ENCODE measurements at places on chromosomes 3 and 15.
A peak's percentile ranks its signal among the peaks of the same experiment; 100 is the strongest.

DNA sequence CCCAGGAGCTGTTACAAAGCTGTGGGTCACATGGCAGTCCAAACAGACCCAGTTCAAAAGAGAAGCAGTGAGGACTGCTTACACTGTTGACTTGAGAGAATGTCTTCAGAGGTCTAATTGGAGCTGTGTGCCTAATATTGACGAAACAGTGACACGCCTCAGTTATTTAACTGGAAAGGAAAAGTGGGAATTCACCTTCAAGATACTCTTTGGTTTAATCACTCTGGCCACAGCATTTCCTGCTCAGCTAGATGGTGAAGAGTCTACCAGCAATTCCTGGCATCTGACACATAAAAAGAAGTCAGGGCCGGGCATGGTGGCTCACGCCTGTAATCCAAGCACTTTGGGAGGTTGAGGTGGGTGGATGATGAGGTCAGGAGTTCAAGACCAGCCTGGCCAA lies 326.4 kb downstream of the SV2B start:
- no peak for DNase-seq

- no peak for DNase-seq
Observed at GRCh38 chr3:65483480-65483879, 555.2 kb downstream of the MAGI1 start.

- DNase-seq = peak; percentile 71
Observed at GRCh38 chr15:75452364-75452864, 924 bp upstream of the SIN3A start.

DNA sequence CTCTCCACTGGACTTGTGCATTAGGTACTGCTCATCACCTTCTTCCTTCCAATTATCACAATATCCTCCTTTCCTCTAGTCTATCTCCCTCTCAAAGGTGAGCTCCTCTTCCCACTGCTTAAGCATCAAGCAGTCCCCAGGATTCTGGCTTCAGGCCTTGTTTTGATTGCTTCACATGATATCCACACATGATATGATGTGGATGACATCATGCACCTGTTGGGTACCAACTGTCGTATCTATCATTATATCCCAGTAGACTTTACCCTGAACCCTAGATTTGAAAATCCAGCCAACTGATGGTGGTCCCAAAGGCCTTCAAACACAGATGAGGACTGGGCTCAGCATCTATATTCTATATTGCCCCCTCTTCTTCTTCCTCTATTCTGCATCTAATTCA lies 104.9 kb downstream of the MFSD1 start:
- DNase-seq = no peak

DNA sequence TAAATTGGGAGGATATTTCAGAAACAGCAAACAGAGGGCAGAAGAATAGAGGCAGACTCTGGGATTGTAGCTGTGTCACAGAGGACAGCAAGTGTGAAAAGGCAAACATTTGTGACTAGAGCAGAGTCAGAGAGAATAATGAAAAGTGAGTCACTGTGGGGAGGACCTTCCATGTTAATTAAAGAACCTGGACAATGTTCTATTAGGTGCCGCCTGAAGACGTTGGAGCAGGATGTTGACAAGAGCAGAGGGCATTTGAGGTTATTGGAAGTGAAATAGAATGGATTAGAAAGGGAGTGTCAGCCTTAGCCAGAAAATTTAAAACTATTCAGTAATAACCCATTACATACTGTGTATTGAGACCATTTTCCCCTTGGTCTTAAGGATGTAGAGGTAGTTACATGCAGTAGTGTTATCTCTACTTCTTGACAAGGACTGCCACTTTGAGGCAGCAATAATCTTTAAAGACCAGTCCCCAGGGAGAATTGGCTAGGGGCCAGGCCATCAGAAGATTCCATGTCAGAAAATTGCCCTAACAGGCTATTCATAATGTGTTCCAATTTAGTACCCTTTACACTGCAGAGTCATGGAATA lies 5.8 kb downstream of the ACKR2 start:
- no peak for DNase-seq

GRCh38 chr15:42239528-42240182 lies 31.6 kb upstream of the VPS39 start:
- no peak for DNase-seq

GRCh38 chr3:146425341-146425740 lies 44.0 kb downstream of the PLSCR2 start:
- no peak for DNase-seq

GRCh38 chr3:154849408-154849807 lies 230.7 kb upstream of the MME start:
- no peak for DNase-seq

- DNase-seq = no peak
Observed at GRCh38 chr3:4270720-4271119, 32.4 kb upstream of the SETMAR start.

DNA sequence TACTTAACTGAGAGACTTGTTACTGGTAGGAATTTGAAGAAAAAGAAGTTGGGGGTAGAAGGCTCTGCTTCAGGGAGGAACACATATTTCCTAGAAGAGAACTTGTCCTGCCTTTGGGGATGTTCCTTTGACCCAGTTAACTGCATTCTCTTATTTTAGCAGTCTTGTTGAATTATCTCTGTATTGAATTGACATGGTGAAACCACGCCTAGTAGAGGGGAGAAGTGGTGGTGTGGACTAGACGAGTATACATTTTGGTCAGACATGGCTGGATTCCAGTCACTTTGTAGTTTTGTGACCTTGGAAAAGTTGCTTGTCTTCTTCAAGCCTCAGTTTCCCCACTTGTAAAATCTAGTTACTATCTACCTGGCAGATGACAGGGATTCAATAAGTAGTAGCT lies 87.8 kb downstream of the FNDC3B start:
- no peak for DNase-seq

- no peak for DNase-seq
Observed at GRCh38 chr3:138725116-138725515, 109.6 kb downstream of the PIK3CB start.

DNA sequence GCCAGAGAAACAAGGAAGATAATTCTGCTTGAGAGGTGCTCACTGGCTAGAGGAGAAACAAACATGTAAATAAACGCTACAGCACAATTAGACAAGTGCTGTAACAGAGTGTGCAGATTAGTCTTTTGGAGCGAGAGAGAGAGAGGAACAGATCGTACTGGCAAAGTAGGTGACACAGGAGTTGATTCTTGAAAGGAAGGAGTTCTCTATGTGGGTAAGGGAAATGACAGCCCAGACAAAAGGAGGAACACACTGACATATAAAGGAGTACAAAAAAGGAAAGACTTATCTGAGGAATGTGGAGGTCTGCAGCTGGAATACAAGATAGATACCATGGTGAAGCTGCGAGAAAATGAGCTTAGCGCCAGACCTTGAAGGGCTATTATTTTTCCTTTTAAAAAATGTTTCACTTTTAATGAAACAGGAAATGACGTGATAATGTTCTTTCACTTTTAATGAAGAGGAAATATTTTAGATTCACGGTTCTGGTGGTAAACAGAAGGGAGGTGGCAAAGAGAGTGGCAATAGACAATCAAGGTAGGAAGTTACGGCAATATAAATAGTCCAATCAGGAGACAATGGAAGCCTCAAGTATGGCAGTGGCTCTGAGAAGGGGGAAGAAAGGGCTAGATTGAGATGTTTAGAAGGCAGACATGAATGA lies 202.9 kb downstream of the VPS13C start:
- no peak for DNase-seq

DNA sequence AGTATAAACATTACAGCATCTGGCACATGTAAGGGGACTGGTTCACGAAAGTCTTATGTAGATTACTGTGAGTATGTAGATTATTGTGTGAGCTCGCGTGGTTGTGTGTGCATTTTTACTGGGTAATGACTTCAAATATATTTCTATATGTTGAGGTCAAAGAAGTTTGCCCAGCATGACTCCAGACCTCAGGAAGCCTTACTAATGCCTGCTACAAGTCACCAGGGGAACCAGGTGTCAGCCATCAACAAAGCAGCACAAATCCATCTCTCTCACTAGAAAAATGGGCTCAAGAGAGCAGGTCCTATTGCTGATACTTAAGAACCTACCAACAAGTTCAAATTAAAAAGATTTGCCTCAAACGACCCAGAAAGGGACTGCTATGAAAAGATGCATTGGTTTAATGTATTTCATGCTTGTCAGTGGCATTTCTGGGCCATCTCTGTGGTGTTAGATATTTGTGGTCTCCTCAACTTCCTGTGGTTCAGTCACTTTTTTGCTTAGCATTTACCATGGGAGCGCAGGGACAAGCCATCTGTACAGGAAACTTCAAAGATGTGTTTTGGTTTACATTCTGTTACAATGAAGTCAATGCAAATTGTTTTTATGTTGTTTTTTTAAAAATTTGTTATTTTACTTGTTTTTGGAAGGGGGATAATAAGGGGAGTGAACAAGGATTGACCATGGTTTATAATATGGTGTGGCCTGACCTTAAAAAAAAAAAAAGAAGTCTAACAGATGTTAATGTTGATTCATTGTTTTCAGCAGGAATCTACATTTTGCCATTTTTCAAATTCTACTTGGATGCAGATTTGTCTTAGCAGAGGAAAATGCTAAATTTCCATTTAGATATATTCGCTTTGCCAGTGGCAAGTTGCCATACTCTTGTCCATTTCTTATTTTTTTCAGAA lies 172.1 kb upstream of the ADAMTS9 start:
- DNase-seq = peak; percentile 29

DNA sequence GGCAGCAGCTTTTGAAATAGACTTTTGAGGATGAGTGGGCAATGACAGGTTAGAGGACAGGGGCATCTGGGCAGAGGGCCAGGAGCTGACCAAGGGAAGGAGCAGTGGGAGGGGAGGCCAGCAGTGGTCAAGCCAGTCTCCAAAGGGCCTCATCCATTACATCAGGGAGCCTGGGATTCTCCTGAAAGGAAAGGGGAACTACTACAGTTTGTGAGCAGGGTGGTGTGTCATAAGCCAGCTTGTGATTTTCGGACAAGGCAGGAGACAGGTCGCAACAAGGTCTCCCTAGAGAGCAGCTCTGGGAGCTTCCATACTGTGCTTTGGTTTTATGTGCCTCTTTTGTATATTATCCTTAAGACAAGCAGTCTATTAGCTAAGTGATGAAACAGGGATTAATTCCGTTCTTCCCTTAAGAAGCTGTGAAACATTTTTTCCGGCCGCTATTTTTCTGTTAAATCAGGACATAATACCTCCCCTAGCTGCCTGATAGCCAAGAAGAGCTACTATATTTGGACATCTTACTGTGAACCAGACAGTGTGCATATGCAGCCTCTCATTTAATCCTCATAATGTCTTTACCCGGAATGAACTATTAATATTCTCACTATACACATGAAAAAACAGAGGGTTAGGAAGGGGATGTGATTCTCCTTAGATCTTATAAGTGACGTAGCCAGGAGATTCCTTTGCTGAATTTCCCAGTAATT lies 46.4 kb downstream of the C2CD4B start:
- DNase-seq = peak; percentile 37

DNA sequence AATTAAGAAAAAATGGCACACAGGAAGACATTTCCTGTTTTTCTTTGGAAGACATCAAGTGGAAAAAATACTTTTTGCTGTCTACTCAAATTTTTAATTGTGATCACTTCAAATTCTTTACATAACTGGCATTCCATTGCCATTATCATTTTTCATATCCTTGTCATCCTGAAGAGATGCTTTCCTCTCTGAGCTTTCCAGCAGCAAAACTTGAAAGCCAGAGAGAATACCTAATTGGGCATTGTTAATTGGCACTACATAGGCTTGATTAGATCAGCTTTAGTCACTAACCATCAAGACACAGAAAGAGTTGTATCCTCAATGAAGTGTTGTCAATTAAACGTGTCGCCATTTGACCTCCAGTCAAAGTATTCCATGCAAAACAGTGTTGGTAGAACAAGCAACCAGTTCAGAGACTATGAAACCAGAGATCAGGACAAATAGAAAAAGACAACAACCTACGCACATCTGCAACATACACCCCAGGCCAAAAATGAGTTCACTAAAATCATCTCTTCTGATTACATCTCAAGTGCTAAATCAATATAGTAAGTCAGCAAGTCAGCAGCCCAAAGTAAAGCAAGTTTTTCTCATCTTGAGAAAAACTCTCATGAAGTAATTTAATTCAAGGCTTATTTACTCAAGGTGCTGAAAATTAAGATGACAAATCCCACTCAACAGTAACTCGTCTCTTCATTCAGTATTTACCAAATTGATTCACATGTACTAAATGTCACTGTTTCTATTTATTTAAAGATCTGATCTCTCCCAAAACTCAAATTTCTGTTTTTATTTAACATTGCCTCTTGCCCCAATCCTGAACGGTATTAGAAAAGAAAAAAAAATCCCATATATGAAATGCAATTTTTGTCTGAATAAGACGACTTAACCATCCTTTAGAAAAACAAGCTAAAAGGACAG lies 123.0 kb downstream of the SUCLG2 start:
- no peak for DNase-seq

GRCh38 chr3:81871358-81872155 lies 110.1 kb upstream of the GBE1 start:
- no peak for DNase-seq

DNA sequence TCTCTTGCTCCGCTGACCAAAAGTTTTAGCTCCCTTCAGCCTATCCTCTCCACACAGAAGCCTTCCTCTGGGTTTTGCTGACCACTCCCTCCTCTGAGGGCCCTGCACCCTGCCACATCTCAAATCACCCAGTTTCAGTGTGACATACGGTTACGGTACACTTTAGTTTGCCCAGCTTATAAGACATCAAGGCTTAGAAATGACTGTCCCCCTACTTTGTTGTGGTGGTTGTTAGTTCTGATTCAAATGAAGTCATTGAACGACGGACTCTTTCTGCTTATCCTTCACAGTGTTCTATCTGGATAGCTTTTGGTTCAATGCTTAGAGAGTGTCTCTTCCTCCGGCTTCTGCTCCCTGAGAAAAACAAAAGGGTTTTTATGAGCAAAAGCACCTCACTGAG lies 68.0 kb upstream of the NDUFB4 start:
- DNase-seq = no peak

DNA sequence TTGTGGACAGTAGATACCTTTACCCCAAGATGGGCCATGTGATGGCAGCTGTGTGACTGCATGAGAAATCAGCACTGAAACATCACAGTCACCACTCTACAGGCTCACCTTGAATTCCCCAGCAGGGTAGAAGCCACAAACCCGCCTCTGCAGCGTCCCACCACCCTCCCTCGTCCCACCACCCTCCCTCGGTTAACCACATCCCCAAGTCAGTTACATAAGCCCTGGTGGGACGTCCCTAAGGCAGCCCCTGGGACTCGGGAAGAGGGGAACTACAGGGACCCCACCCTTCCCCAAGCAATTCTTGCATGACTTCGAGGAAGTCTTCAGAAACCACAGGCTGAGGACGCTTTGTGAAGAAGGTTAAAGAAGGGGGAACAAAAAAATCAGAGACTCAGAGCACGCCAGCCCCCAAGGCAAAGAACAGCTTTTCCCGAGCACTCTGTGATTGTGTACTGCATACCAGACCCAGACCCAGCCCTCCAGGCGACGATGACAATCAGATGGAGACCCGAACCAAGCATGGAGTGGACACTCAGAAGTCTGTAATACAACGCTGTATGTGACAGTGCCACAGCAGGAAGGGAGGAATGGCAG lies 60.5 kb downstream of the SH3BP5 start:
- no peak for DNase-seq
